Right cardiac atrium (tissue), 5 donors: ENCODE measurements at places on chromosomes 12 and 14. TPM values are rescaled to one million over a fixed set of nuclear protein-coding genes. Genes with fewer than 3 reads are reported as not detected.

DNA sequence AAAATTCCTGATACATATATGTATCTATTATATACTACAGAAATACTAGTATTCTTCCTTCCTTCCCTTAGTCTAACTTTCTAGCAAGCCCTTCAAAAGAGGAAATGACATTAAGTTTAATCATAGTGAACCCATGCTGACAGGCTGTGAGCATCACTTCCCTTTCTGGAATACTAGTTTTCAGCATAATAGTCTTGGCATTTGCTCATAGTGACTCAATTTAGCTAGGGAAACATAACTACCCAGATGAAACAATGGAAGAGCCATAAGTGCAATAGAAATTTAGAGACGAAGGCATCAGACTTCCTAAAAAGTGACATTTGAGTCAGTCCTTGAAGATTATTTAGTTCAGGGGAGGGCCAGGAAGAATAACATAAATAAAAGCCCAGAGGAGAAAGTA is 184.5 kb upstream of the CRY1 start:
- DNase-seq, result no peak

The SLC22A17 gene
- total RNA-seq, result 50.6 TPM

The WASHC3 gene
- total RNA-seq, result 35.3 TPM

- DNase-seq, result no peak
Observed at GRCh38 chr12:52633383-52633782, 15.0 kb upstream of the KRT73 start.

- peak; percentile 51 for DNase-seq
Observed at GRCh38 chr14:94026889-94027469, 839 bp downstream of the OTUB2 start.

DNA sequence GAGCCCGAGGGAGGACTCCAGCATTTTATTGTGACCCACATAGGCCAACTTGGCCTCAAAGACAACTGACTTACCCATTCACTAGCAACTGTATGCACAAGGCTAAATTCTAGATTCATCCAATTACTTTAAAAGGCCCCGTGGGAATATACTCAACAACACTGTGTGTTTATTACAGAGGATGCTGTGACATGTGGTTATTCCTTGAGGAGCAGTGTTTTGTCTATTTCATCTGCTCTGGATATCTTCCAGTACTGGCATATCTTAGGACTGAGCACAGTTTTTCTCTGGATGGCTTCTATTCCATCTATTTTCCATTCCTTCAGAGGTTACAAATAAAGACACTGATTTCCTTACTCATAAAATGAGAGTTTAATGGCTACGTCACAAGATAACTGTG is 87.2 kb upstream of the KRAS start:
- DNase-seq, result no peak

The KRT4 gene
- total RNA-seq, result not detected
